Activated CD4-positive, CD25-positive, alpha-beta regulatory T cell treated with anti-CD3 and anti-CD28 coated beads, Interleukin-2, amount 50 U/mL, for 72 hours (primary cell): ENCODE measurements at places on chromosomes 2 and 18.

- no peak for DNase-seq
These were observed 35.9 kb upstream of the POMC start for GRCh38 chr2:25204190-25204838.

- no peak for DNase-seq
These were observed at the start of gene CYP27C1 for GRCh38 chr2:127220102-127220767. TSS of gene CYP27C1 (minus strand) at chr2:127220299. CDS start at chr2:127220270, 29 bp downstream.

GRCh38 chr2:23509596-23510292 is 124.8 kb downstream of the KLHL29 start:
- no peak for DNase-seq

GRCh38 chr2:214628091-214628490 is 181.4 kb downstream of the BARD1 start:
- DNase-seq, result no peak

- DNase-seq, result no peak
These were observed 113.6 kb downstream of the VAPA start for GRCh38 chr18:10027461-10027860.
